ENCODE measurements at places on chromosomes 6 and 20. TPM values are rescaled to one million over a fixed set of nuclear protein-coding genes. Genes with fewer than 3 reads are reported as not detected.

DNA sequence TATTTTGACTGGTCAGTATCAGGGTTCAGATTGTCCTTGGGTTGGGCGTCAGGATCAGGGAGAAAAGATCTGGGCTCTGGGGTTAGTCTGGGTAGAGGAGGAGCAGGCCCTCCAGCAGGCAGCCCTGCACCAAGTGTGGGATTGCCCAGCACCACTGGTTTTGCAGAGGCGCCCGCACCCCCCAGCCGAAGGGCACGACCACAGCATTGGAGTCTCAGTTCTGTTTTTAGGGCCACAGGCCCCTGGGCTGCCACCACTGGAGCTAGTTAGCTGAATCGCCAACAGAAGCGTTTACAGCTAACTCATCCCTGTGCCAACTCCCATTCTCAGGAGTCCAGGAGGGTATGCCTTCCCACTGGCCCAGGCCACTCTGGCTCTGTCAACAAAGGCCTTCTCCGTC, 84.2 kb downstream of the TCP11 start:
- no peak for DNase-seq

DNA sequence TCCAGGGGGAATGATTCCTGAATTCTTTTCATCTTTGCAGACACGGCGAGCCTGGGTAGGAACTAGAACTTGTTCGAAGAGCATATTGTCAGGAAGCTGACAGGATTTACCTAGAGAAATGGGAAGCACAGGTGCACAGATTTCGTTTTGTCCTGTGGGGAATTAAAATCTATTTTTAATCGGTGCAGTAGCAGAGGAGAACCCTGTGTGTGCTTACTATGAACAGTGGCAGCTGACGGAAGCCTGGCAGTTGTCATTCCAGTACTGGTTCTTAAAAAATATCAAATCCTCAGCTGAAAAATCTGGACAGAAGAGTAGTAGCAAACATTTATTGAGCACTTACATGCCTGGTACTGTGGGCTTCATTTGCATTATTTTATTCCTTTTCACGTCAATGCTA, 609.0 kb downstream of the QKI start:
- DNase-seq = no peak

Gene RWDD1
- total RNA-seq = 57.2 TPM

- DNase-seq = no peak
Measured at GRCh38 chr6:12343440-12344162, 53.4 kb downstream of the EDN1 start.

Gene IL17A
- not detected for total RNA-seq
